ENCODE measurements at places on chromosomes 5 and 9. TPM values are rescaled to one million over a fixed set of nuclear protein-coding genes. Genes with fewer than 3 reads are reported as not detected.

The MTAP gene
- total RNA-seq: 30.5 TPM

The LCNL1 gene
- 3.1 TPM for total RNA-seq

The MPDZ gene
- 38.0 TPM for total RNA-seq

The OCLN gene
- 1.0 TPM for total RNA-seq

The SPATA31E1 gene
- not detected for total RNA-seq

Measured in smooth muscle cell of trachea (primary cell).